ENCODE measurements at places on chromosomes 5 and 9. TPM values are rescaled to one million over a fixed set of nuclear protein-coding genes. Genes with fewer than 3 reads are reported as not detected.

GRCh38 chr9:127770905-127771569 is 7.4 kb downstream of the SH2D3C start:
- peak; percentile 99 for DNase-seq

The IFNA7 gene
- not detected for total RNA-seq

The DMGDH gene
- 2.4 TPM for total RNA-seq

- DNase-seq: peak; percentile 71
Measured at GRCh38 chr5:53479590-53480415, 626 bp upstream of the FST start.

The CCDC171 gene
- 1.8 TPM for total RNA-seq

GRCh38 chr9:35826071-35826701 is 2.3 kb downstream of the FAM221B start:
- no peak for DNase-seq

The FOXD4L3 gene
- not detected for total RNA-seq

DNA sequence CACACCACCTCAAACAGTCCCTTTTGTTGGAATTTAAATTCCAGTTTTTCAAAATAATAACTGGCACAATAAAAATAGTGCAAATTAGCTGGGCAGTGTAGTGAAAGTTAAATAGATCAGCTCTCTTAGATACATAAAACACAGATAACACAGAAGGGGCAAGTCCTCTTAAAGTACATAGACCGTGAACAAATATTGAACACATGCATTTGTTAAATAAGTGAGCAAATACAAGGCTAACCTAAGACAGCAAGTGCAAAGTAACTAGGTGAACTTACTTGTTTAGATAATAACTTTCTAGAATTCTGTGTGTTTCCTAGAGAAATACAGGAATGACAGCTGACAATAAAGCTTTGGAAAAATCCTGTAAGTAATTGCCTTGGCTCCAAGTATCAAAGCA is 280.1 kb downstream of the DOCK8 start:
- DNase-seq: no peak

All from left ventricle myocardium inferior (tissue), 1 donor.